Inflammatory macrophage treated with lipopolysaccharide for 4 hours (primary cell): ENCODE measurements at places on chromosomes 7 and 10.
A peak's percentile ranks its signal among the peaks of the same experiment; 100 is the strongest.

- no peak for DNase-seq
Observed at GRCh38 chr10:75876710-75877109, 445.3 kb downstream of the LRMDA start.

DNA sequence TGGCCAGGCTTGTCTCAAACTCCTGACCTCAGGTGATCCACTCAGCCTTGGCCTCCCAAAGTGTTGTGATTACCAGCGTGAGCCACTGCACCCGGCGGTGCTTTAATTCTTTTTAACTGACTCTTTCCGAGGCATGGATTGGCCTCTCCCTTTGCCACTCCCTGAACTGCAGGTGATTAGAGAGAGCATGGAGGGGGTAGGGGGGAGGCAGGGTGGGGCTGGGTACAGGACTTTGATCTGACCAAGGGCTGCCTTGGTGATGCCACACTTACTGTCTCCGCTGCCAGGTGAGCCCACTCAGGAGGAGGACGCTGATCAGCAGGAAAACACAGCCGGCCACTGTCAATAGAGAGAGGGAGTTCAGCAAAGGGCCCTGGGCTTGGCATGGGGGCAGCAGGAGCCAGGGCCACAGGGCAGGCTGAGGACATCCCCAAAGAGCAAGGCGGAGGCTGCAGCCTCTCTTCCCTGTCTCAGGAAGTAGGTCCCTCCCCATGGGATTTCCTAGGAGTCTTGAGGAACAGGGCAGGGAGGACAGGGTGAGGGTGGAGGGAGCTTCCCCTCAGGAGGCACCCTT lies 40.5 kb upstream of the IL15RA start:
- DNase-seq, result no peak

- peak; percentile 81 for DNase-seq
Observed at GRCh38 chr7:37220664-37221063, 228.0 kb downstream of the ELMO1 start.

DNA sequence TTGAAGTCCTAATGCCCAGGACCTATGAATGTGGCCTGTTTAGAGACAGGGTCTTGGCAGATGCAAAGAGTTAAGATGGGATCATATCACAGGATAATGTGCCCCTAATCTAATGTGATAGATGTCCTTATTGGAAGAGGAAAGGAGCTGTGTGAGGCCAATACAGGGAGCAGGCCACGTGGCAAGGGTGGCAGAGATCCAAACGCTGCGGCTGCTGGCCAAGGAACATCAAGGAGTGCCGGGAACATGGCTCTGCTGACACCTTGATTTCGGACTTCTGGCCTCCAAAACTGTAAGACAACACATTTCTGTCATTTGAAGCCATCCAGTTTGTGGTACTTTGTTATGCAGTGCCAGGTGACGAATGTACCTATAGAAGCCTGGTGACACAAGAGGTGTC lies 37.7 kb upstream of the EZH2 start:
- no peak for DNase-seq

DNA sequence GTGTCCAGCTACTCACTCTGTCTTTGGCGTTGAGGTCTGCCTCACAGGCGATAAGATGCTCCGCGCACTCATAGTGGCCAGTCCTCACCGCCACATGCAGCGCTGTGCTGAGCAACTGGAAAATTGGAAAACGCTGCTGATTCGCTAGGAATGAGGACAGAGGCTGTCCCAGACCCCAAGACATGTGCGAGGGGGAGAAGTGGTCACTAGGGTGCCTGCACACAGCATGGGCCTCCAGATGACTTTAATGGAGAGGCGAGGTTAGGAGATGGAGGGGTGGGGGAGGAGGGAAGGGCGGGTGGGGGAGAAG lies 5.2 kb downstream of the ANKRD1 start:
- DNase-seq, result no peak

- no peak for DNase-seq
Observed at GRCh38 chr7:17046666-17047065, 164.9 kb upstream of the AGR3 start.

- no peak for DNase-seq
Observed at GRCh38 chr10:103680869-103681236, 174.5 kb downstream of the SH3PXD2A start.

DNA sequence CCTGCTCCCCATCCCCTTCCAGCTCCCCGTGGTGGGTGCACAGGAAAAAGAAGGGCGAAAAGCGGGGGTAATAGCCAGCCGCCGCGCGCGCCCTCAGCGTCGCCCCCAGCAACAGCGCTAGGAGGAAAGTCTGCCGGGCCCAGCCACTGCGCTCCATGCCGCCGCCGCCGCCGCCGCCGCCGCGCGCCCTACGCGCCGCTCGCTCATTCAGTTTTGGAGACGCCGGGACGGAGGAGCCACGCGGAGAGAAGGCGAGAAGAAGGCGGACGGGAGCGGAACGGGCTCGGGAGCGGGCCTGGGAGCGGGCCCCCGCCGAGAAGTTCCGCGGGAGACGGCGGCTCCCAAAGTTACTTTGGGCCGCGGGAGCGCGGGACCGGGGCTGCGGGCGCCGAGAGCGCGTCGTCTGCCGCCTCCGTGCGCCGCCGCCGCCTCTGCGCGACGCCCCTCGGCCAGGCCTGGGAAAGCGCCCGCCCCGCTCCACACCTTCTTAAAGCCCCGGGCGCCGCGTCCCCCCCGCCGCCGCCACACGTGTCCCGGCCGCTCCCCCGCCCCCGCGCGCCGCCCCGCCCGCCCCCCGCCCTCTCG lies at the start of gene RELN:
RELN (minus strand) TSS at position 459 of the 585 bp plus-strand sequence; CDS start at position 157, 302 bp downstream.
- DNase-seq, result no peak

DNA sequence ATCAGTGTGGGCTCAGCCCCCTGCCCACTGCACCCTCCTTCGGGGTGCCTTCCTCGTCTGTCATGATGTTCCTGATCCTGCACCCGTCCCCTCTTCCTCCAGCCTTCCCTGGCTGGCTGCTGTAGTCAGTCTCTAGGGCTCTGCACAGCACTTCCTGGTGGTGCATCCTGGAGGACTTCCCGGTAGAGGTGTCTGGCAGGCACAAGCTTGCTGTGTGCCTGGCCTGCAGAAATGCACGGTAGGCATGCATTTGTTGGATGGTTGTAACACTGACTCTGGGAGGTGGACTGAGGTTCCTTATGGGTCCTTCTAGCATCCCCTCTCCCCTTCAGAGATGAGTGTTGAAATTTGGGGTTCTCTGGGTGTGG lies 92.8 kb downstream of the BMS1 start:
- no peak for DNase-seq

DNA sequence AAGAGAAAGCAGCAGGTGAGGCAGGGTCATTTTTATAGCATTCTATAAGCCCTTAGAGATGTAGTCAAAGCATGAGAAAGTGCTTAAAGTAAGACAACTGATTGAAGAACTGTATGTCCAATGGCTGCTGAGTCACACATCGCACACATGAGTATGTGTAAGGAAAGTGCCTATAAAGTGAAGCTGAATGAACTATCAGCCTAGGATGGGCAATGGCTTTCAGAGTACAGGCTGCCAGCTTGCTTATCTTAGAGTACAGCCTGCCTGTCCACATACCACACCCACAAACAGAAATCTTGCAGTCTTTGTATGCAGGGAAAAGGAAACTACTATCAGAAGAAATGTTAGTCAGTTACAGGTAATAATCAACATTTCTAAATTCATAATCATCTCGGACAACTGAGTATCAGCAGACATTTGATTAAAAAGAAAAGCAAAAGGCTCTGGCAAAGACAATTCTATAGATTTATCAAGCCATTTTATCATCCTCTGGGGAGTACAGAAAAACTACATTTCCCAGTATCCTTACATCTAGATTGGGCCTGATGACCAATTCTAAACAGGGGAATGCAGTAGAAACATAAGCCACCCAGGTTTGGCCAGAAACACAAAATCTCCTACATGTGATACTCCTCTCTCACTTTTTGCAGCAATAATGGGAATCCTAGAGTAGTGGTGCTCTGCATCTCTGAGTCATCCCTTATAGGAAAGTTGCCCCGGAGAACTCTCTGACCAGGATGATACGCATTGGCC lies 16.2 kb upstream of the EPHB6 start:
- no peak for DNase-seq

DNA sequence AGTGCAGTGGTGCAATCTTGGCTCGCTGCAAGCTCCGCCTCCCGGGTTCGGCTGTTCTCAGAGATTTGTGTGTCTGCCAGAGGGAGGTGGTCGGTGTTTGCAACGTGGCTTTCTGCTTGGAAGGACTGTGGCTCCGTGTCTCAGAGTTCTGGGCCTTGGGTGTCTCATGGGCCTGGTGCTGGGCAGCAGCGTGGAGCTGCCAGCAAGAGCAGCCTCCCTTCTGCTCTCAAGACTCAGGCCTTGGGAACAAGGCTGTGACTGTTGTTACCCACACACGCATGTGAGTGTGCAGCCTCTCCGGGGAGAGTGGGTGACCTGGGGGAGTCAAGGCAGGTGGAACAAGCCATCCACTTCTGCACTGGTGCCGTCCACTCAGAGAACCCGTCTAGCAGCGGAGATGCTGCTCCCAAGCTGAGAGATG lies 52.0 kb downstream of the VIPR2 start:
- DNase-seq, result no peak
